ENCODE measurements at places on chromosomes 3 and 15. TPM values are rescaled to one million over a fixed set of nuclear protein-coding genes. Genes with fewer than 3 reads are reported as not detected.

- H3K4me3 ChIP-seq, result no peak overlapping the region
- H3K4me1 ChIP-seq, result no peaks in the 10 kb centered on the region
- no peaks in the 10 kb centered on the region for H3K27me3 ChIP-seq
- H3K36me3 ChIP-seq, result no peaks in the 10 kb centered on the region
- DNase-seq, result no peak
- H3K27ac ChIP-seq, result no peak overlapping the region
These were observed 355 bp downstream of the FBXW12 start for GRCh38 chr3:48372377-48372770.

DNA sequence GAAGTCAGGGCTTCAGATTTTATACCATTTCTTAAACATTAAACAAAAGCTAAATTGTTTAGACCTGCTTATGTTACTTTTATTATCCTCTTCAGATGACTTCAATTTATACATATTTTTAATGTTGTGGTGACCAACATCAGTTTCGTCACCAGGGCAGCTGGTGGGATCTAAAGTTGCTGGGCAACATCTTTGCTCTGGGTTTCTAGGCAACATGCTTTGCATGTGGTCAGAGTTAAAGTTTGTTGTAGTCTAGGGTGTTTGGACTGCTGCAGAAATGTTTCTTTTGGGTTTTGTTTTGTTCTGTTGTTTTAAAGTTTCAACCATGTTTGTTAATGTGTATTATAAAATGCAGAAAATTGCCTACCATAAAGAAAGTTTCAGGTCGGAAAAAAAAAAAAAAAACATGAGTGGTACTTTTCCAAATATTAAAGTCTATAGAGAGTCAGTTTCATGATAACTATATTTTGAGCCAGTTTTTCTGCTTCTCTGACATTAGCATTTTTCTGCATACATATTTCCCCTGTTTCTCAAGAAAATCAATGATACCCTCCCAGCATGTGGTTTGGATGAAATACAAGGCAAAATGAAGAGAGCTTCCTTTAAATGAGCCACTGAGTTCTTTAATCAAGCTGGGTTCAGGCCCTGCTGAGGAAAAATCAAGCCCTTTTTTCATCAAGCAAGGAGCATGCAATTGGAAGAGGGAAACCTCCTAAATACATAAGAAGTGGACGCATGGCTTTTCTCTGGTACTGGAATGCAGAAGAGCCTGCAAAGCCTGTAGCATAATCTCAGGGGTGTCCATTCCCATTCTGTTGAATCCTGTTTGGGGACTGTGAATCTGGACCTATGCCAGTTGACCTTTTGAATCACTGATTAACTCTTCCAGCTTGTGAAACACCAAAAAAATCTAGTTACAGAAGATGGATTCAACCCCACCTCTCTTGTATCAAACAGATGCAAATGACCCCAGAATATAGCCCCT, 35.0 kb upstream of the VGLL3 start:
- no peak overlapping the region for H3K27ac ChIP-seq
- no peaks in the 10 kb centered on the region for H3K36me3 ChIP-seq
- DNase-seq, result no peak
- no peak overlapping the region for H3K4me3 ChIP-seq

DNA sequence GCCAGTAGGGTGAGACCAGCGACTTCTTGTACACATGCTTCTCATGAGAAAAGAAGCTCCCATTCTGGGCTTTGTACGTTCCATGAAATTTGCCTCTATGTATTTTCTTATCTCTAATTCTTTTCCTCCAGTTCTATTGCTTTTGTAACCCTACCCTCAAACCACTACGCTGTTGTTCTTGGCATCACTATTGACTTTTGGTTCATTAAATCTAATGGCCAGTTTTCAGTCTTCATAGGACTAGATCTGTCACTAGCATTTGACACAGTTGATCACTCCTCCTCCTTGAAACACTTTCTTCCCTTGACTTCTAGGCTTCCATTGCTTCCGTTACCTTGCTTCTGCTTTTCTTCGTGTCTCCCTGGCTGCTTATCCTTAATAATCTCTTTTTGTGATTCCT, 121.7 kb upstream of the GOLGA6L4 start:
- H3K27me3 ChIP-seq, result no peaks in the 10 kb centered on the region
- no peaks in the 10 kb centered on the region for H3K36me3 ChIP-seq
- H3K4me3 ChIP-seq, result no peak overlapping the region
- no peak for DNase-seq
- no peak overlapping the region for H3K27ac ChIP-seq

EFCC1 gene
- 0.09 TPM for total RNA-seq

TNFAIP8L3 gene
- 0.31 TPM for total RNA-seq

GRCh38 chr3:106299300-106300098, 430.7 kb upstream of the CBLB start:
- DNase-seq, result no peak
- H3K4me3 ChIP-seq, result no peak overlapping the region
- peaks cover 4% of the 10 kb centered on the region for H3K36me3 ChIP-seq
- H3K4me1 ChIP-seq, result no peaks in the 10 kb centered on the region
- no peak overlapping the region for H3K27ac ChIP-seq
- H3K27me3 ChIP-seq, result no peaks in the 10 kb centered on the region

PDZRN3 gene
- 5.5 TPM for total RNA-seq

- H3K4me1 ChIP-seq, result no peaks in the 10 kb centered on the region
- no peak overlapping the region for H3K4me3 ChIP-seq
- H3K27me3 ChIP-seq, result no peaks in the 10 kb centered on the region
- H3K27ac ChIP-seq, result no peak overlapping the region
These were observed 239.3 kb upstream of the UBE2E1 start for GRCh38 chr3:23566499-23566898.

DNA sequence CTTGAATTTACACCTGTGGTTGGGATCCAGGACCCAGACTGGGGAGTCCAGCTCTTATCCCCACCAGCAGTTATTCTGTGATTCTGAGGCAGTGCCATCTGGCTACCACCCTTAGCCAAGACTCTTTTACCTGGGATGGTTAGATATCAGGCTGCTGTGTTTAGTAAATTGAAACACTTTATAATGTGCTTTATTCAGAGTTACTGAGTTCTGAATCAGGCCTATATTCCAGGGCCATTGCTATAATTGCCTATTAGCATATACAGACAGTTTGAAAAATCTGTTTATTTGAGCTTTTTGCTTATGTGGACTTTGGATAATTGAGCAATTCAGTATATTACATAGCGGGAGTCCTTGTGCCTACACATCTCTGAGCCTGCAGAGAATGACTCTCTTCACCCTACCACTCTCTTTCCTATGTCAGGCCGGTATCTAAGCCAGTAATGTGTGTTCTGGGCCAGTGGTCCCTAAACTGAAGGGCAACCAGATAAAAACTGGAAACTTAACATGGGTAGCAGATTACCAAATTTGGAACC, 45.4 kb upstream of the TRAK1 start:
- no peaks in the 10 kb centered on the region for H3K36me3 ChIP-seq
- H3K27ac ChIP-seq, result no peak overlapping the region
- peaks cover 9% of the 10 kb centered on the region for H3K4me1 ChIP-seq
- no peak overlapping the region for H3K4me3 ChIP-seq
- no peak for DNase-seq

- H3K4me3 ChIP-seq, result no peak overlapping the region
- no peaks in the 10 kb centered on the region for H3K36me3 ChIP-seq
- H3K4me1 ChIP-seq, result no peaks in the 10 kb centered on the region
- DNase-seq, result peak; percentile 18
These were observed 14.4 kb downstream of the CHST13 start for GRCh38 chr3:126538316-126538715.

DNA sequence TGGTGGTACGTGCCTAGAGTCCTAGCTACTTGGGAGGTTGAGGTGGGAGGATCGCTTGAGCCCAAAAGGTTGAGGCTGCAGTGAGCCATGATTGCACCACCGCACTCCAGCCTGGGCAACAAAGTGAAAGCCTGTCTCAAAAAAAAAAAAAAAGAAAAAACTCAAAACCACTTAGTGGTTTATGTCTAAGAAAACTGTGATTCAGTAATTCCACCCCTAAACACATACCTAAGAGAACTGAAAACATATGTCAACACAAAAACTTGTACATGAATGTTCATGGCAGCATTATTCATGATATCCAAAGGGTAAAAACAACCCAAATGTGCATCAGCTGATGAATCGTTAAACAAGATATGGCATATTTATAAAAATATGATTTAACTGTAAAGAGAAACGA, 14.3 kb downstream of the SPG21 start:
- H3K36me3 ChIP-seq, result peaks cover 20% of the 10 kb centered on the region
- peaks cover 3% of the 10 kb centered on the region for H3K4me1 ChIP-seq
- no peak overlapping the region for H3K27ac ChIP-seq
- no peak for DNase-seq
- no peaks in the 10 kb centered on the region for H3K27me3 ChIP-seq

DNA sequence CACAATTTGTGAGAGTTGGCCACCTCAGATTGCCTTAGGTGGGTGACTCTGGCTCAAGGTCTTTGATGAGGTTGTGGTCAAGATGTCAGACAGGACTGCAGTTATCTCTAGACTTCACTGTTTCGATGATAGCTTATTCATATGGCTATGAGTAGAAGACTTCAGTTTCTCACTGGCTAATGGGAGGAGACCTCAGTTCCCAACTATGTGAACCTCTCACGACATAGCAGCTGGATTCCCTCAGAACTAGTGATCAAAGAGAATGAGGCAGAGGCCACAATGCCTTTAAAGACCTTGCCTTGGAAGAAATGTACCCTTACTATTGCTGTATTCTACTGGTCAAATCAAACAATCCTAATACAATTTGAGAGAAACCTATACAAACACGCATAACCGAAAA, 607.5 kb upstream of the ROBO2 start:
- no peak for DNase-seq
- no peaks in the 10 kb centered on the region for H3K27me3 ChIP-seq
- no peaks in the 10 kb centered on the region for H3K4me1 ChIP-seq
- H3K27ac ChIP-seq, result no peak overlapping the region

DNA sequence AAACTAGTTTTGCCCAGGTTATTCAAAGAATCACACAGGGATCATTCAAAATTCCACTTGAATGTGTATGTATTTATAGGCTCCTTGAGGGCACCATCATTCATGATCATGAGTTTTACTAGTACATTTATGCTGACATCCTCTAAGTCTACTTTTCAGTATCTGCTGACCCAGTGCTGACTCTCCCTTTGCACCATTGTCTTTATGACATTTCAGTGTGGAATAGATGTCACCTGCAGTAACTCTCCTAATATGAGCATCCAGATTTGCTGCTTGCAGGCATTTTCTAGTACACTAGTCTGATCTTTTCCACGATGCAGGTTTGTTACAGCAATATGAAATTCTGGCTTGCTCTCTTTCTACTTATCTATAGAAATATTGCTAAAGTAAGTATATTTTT, 1603.5 kb downstream of the SI start:
- H3K27ac ChIP-seq, result no peak overlapping the region
- H3K4me1 ChIP-seq, result no peaks in the 10 kb centered on the region
- H3K27me3 ChIP-seq, result no peaks in the 10 kb centered on the region
- no peak overlapping the region for H3K4me3 ChIP-seq

- no peak for DNase-seq
- no peak overlapping the region for H3K27ac ChIP-seq
These were observed 878 bp downstream of the SPPL2A start for GRCh38 chr15:50764461-50765194.

DNA sequence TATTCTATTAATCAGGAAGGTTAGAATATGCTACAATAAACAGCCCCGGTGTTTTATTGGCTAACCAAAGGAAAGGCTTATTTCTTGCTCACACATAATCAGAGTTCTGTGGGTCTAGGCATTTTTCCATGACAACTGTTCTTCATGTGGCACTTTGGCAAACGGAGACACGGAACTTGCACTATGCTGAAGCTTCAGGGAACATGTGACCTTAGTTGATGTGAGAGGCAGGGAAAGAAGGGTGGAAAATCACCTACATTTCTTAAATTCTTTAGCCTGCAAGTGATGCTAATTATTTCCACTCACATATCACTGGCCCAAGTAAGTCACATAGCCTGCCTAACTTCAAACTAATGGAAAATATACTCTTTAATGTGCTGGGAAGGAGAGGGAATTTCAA, 344.6 kb downstream of the SV2B start:
- no peaks in the 10 kb centered on the region for H3K4me1 ChIP-seq
- DNase-seq, result no peak
- H3K4me3 ChIP-seq, result no peak overlapping the region
- no peaks in the 10 kb centered on the region for H3K36me3 ChIP-seq
- no peaks in the 10 kb centered on the region for H3K27me3 ChIP-seq
- H3K27ac ChIP-seq, result no peak overlapping the region

GP9 gene
- not detected for total RNA-seq

- H3K4me3 ChIP-seq, result no peak overlapping the region
- no peak overlapping the region for H3K27ac ChIP-seq
- H3K4me1 ChIP-seq, result no peaks in the 10 kb centered on the region
- H3K27me3 ChIP-seq, result no peaks in the 10 kb centered on the region
- no peak for DNase-seq
These were observed 229.8 kb upstream of the PLSCR5 start for GRCh38 chr3:146834917-146835316.

GRCh38 chr3:188976407-188976806, 195.4 kb upstream of the TPRG1 start:
- DNase-seq, result no peak
- peaks cover 4% of the 10 kb centered on the region for H3K36me3 ChIP-seq
- H3K27ac ChIP-seq, result no peak overlapping the region
- no peaks in the 10 kb centered on the region for H3K27me3 ChIP-seq
- no peaks in the 10 kb centered on the region for H3K4me1 ChIP-seq
- H3K4me3 ChIP-seq, result no peak overlapping the region

DNA sequence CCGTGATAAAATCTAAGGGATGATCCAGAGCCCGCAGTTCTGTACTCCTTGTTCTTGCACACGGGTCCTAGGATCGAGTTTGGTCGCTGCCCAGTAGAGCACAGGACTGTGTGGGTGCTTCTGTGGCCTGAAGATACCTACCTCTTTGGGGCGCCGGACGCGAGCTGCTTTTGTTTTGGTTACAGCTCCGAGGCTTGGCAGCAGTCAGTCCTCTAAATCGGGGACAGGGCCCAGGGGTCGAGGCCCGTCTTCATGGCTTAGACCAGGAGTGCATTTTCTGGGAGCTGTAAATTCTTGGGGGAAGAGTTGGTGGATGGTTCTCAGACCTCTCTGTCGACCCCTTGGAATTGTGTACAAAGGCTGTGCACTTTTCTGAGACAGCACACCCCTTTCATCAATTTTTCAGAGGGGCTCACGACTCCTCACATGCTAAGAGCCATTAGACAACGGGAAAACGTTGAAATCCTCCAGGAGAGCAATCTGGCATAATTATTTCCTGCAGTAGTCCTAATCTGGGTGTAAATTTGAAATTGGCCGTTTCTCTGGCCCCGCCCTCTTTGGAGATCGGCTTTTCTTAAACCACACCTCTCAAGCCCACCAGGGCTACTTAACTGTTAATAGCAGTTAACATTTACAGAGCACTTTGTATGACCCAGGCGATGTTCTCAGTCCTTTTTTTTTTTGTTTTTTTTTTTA, 928 bp downstream of the CEP97 start:
- no peaks in the 10 kb centered on the region for H3K27me3 ChIP-seq
- no peaks in the 10 kb centered on the region for H3K4me1 ChIP-seq
- H3K4me3 ChIP-seq, result peak overlapping the region; percentile 98
- H3K36me3 ChIP-seq, result peaks cover 32% of the 10 kb centered on the region
- DNase-seq, result peak; percentile 37

DNA sequence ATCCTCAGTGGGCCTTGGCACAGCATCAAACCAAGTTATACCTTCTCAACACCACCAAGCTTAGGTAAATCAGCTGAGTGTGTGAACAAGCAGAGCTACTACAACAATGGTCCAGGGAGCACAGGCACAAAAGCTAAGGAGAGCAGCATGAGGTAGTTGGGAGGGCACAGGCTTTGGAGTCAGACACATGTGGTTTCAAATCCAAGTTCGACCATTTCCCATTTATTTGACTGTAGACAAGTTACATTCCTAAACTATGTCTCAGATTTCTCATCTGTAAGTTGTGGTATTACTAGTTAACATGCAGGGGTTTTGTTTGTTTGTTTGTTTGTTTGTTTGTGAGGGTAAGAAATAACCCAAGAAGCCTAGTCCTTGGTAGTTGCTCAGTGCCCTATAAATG, 46.9 kb downstream of the MLH1 start:
- no peaks in the 10 kb centered on the region for H3K4me1 ChIP-seq
- peaks cover 45% of the 10 kb centered on the region for H3K36me3 ChIP-seq
- H3K4me3 ChIP-seq, result no peak overlapping the region
- H3K27me3 ChIP-seq, result no peaks in the 10 kb centered on the region
- no peak overlapping the region for H3K27ac ChIP-seq

CAPN7 gene
- total RNA-seq, result 26.1 TPM

All from H9 (cell line).